ENCODE measurements at places on chromosomes 5 and 9. TPM values are rescaled to one million over a fixed set of nuclear protein-coding genes. Genes with fewer than 3 reads are reported as not detected.
A peak's percentile ranks its signal among the peaks of the same experiment; 100 is the strongest.

DNA sequence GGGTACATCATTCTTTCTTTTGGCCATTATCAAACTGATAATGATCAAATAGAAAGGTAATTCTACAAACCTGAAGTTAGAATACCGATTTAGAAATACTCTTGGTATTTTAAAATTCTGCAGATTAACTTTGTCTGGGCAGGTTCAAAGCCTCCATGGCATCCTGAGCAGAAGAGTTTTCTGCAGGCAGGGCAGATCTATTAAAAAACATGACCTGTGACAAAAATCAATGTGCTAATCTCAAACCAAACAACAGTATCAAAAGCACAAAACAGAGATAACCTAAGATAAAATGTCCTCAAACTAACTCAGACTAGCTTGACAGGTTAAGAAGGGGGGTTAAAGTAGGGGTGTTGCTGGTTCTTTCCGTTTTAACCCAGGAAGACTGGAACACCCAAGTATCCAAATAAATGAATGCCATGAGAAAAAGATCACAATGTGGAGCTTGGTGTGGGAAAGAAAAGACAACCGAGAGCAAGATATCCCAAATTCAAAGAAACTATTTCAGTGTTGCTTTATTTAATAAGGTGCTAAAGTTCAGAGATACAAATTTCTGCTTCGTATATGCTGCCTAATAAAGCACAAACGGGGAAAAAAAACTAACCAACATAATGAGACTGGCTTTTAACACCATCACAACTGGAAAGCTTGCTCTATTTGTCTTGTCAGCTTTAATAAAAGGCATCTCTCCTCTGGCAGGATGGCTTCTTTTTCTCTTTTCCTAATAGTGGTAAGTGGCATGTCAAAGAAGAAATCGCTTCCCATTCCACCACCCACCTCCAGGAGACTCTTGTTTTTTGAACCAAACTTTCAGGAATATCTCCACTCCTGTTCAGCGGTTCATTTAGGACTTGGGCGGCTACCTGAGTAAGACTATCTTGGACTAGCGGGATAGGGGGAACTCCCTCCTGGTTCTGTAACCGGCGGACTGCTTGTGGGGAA lies 2.3 kb downstream of the EFNA5 start:
- H3K4me3 ChIP-seq = peak overlapping the region; percentile 46
- H3K27ac ChIP-seq = no peak overlapping the region
- H3K27me3 ChIP-seq = no peaks in the 10 kb centered on the region
- DNase-seq = no peak
- no peaks in the 10 kb centered on the region for H3K4me1 ChIP-seq

DNA sequence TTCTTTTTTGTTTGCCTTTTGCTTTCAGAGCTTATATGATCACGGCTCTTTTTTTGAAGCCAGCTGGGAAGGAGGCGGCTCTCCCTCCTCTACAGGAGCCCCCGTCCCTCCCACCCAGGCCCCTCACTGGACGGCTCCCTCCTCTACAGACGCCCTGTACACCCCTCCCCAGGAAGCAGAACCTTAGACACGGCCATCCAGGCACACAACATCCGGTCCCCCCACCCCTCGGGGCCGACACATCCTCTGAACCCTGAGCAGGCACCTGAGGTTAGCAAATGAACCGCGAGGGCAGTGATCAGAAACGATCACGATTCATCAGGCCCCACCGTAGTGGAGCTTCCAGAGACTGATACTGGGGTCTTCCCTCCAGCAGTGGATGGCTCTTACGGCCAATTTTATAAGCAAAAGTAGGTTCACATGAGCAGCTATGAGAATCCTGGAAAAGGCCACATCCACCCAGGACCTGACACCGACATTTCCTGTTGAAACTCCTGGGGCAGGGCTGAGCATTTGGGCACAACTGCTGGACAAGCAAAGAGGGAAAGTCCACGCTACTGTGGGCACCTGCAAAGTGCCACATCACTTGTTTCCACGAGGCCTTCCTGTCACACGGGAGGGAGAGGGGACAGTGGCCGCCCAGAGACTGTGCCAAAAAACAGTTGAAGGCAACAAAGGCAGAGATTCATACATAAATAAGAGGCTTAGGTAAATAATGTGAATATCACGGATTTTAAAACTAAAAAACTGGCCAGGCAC lies 78.9 kb downstream of the SEMA4D start:
- no peak overlapping the region for H3K4me3 ChIP-seq
- no peaks in the 10 kb centered on the region for H3K4me1 ChIP-seq
- no peaks in the 10 kb centered on the region for H3K36me3 ChIP-seq
- no peak overlapping the region for H3K27ac ChIP-seq
- H3K27me3 ChIP-seq = no peaks in the 10 kb centered on the region

GRCh38 chr9:7405924-7406604 lies 393.5 kb downstream of the DMAC1 start:
- no peak for DNase-seq
- no peaks in the 10 kb centered on the region for H3K36me3 ChIP-seq
- no peaks in the 10 kb centered on the region for H3K27me3 ChIP-seq
- no peak overlapping the region for H3K27ac ChIP-seq

DNA sequence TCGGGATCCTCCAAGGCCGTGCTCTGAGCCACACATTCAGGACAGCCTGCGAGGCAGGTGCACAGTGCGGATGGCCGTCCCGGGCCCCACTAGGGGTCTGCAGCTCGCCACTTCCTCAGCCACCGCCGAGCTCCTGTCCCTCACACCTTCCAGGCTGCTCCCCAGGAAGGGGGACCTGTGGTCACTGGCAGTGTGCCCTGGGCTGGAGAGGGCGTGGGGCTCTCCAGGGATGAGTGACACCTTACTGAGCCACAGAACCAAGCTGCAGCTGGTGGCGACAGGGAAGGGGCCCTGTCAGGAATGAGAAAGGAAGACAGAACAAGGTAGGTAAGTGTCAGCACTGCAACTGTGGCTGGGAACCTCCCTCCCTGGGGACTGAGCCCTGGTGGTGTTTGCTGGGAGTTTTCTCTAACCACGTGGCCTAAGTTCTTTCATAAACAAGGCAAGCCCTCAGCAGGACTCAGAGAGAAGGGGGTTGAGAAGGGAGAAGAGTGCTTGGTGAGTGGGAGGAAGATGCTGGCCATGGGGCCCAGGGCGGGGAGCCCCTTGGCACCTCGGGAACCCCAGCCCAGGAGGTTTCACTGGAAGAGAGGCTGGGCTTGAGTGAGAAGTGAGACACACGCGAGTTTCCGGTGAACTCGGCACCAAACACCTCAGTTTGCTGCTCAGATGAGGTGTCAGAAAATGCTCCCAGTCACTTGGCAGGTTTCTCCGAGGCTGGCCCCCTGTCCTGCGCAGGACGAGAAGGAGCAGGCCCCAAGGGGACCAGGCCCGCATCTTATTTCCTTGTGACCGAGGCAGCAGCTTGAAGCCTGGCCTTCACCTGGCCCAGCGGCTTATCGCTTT lies 5.2 kb downstream of the IL13 start:
- DNase-seq = no peak
- no peaks in the 10 kb centered on the region for H3K36me3 ChIP-seq
- no peak overlapping the region for H3K4me3 ChIP-seq
- no peaks in the 10 kb centered on the region for H3K4me1 ChIP-seq
- H3K27ac ChIP-seq = no peak overlapping the region
- H3K27me3 ChIP-seq = no peaks in the 10 kb centered on the region

DNA sequence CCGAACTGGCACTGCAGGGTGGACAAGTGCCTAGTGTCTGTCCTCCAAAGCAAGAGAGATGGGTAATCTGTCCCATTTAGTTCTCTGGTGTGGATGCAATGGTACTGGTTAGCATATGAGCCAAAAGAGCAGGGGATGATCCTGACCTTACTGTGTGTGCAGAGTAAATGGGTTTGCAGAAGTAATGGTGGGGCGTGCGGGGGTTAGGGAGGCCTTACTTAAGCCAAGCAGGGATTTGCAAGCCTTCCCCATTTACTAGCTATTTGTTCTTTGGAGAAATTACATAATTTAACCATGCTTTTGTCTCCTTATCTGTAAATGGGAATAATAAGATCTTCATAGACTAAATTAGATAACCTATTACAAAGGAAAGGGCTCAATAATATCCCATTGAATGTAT lies 19.9 kb upstream of the LCP2 start:
- no peak overlapping the region for H3K27ac ChIP-seq
- H3K4me3 ChIP-seq = no peak overlapping the region
- H3K27me3 ChIP-seq = no peaks in the 10 kb centered on the region
- DNase-seq = no peak

DNA sequence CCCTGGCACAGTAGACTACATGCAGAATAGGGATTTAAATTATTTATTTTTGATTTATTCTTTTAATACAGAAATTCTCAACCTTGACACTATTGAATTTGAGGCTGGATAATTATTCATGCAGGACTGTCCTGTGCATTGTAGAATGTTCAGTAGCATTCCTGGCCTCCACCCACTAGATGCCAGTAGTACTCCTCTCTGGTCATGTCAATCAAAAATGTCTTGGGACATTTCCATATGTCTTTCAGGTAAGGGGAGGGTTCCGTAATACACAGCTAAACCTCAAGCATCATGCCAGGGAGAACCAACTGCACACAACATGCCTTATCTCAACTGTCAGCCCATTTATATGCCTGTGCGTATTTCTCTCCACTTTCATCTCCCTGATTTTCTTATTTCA lies 231.8 kb downstream of the BRINP1 start:
- no peaks in the 10 kb centered on the region for H3K27me3 ChIP-seq
- no peak overlapping the region for H3K27ac ChIP-seq
- H3K36me3 ChIP-seq = no peaks in the 10 kb centered on the region
- H3K4me3 ChIP-seq = no peak overlapping the region

- H3K4me1 ChIP-seq = no peaks in the 10 kb centered on the region
- DNase-seq = no peak
- H3K4me3 ChIP-seq = no peak overlapping the region
- no peak overlapping the region for H3K27ac ChIP-seq
- H3K27me3 ChIP-seq = no peaks in the 10 kb centered on the region
- H3K36me3 ChIP-seq = no peaks in the 10 kb centered on the region
Measured at GRCh38 chr5:109880907-109881685, 191.4 kb downstream of the MAN2A1 start.

DNA sequence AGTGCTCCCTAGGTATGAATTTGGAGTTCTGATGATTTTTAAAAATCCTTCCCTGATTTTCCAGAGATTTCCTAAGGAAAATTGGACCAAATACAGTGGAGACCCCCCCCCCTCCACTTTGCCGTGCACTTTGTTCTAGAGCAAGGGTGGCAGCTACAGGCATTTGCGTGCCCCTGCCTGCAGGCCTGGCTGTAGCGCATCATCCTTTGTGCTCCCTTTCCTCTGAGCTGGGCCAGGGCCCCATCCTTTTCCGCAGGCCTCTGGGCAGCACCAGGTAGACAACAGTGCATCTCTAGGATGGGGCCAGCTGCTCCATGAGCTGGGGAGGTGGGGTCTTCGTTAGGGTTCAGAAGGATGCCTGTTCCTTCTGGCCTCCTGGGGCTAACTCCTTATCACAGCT lies 39.6 kb downstream of the TRIO start:
- no peak for DNase-seq
- H3K4me1 ChIP-seq = peaks cover 44% of the 10 kb centered on the region
- H3K27me3 ChIP-seq = no peaks in the 10 kb centered on the region
- H3K27ac ChIP-seq = no peak overlapping the region
- no peaks in the 10 kb centered on the region for H3K36me3 ChIP-seq

The SPATA31D4 gene
- polyA plus RNA-seq = not detected

The SPATA31E1 gene
- not detected for polyA plus RNA-seq

The CDH18 gene
- 0.06 TPM for polyA plus RNA-seq

The TLR4 gene
- 13.5 TPM for polyA plus RNA-seq

The LRRC19 gene
- not detected for polyA plus RNA-seq

All from ovary (tissue), 10 donors.